Endodermal cell (in vitro differentiated cells): ENCODE measurements at places on chromosomes 16 and 17.

GRCh38 chr17:66689221-66689620 lies 145.7 kb upstream of the CACNG5 start:
- DNase-seq: no peak

DNA sequence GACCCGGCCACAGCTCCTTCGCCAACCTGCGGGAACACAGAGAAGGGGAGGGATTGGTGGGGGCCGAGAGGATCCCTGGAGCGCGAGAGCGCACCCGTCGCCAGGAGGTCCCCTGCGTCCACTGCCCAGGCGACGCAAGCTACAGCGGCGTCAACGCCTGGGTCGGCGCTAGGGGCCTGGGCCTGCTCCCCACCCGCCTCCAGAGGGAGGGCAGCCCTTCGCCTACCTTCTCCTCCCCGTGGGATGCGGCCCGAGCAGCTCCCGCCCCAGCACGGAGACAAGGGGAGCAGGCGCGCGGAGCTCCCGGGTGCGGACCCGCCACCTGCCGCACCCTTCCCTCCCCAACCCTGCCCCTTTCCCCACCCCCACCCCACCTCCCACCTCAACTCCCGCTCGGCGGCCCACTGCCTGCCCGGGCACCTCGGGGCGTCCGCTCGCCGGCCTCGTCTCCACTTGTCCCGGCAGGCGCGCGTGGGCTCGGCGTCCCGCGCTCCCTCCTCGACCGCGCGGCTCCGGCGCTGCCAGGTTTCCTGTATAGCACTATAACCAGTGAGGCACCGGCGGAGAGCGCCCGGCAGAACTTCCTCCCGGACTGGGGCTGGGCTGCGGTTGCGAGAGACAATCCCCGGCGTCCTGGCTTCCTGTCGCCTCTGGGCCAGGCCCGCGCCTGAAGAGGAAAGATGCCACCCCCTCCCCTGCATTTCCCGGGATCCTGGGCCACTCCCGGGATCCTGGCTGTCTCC lies 119.1 kb upstream of the SMURF2 start:
- peak; percentile 89 for DNase-seq

GRCh38 chr17:7004398-7005253 lies 7.8 kb upstream of the RNASEK start:
- peak; percentile 64 for DNase-seq

- DNase-seq: no peak
These were observed 55.4 kb downstream of the COPRS start for GRCh38 chr17:31803494-31804213.

DNA sequence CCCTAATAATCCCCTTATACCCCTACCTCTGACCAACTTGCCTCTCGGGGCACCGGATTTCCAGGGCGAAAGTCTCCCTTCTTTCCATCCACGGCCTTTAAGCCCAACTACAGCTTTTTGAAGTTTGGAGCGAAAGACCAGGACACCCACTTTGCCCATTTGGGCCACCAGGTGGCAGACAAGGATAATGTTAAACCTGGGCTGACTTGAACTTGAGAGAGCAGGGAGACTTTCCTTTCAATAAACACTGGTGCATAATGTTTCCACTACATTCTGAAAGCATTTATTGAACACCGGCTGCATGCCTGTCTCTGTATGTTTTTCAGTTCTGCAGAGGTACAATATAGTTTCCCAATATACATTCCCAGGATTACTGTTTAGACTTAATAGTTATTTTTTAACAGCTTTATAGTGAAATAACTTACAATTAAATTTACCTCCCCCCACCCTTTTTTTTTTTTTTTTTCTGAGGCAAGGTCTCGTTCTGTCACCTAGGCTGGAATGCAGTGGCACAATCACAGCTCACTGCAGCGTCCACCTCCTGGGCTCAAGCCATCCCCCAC lies 6.9 kb upstream of the CES3 start:
- peak; percentile 94 for DNase-seq

- DNase-seq: no peak
These were observed 70.8 kb downstream of the RAB11FIP4 start for GRCh38 chr17:31462261-31462660.

GRCh38 chr16:530111-530817 lies 2.8 kb downstream of the CAPN15 start:
- no peak for DNase-seq

GRCh38 chr17:38753071-38753506 lies 548 bp downstream of the PSMB3 start:
- DNase-seq: no peak

- DNase-seq: no peak
These were observed 280.9 kb upstream of the TNRC6C start for GRCh38 chr17:77677630-77678029.

GRCh38 chr16:918741-919657 lies 51.8 kb downstream of the LMF1 start:
- no peak for DNase-seq

DNA sequence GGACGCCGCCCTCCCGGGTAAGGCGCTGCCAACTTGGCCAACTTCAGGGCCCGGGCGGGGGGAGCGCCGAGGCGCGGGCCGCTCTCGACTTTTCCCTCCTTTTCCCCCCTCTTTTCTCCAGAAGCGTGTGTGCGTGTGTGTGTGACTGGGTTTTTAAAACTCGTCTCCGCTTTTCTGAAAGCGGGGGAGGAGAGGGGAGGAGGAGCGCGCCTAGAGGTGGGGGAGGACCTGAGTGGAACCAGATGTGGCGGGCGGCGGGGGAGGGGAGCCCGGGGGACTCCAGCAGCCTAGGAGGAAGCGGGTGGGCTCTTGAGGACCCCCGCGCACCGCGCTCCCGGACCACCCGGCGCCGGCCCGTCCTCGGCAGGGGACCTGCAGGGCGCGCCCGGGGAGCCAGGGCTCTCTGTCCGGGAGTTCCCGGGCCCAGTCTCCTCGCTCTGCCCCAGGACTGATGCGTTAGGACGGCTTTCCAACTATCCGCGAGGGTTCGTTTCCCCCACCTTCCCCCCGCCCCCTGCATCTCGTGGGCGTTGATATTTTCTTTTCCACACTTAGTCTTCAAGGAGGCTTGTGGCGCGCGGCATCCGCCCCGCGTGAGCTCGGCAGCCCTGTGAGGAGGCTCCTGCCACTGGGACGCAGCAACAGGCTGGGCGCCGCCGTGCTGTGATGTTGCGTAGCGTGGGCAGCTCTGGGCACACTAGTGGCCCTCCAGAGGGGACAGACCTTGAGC lies 599 bp downstream of the MRC2 start:
- DNase-seq: no peak

DNA sequence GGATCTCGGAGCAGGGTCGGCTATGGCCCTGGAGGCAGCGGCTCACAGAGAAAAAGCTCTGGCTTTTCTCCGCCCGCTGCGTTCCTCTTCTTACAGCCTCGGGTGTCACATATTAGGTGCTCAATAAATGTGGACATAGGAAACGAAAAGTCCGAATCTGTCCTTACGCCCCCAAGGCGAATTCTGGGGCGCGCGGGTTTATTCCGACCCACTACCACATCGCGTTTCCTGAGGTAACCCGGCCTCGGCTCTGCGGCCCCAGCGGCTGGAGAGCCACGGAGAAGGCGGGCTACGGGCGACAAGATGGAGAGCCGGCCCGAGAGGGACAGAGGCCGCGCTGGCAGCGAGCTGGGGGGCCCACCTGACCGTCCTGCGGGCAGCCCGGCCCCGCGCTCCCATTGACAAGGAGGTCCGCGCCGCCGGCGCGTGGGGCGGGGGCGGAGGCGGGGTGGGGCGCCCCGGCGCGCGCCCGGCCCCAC lies 573 bp upstream of the GNAO1 start:
- DNase-seq: peak; percentile 83

- DNase-seq: no peak
These were observed 28.5 kb downstream of the MXRA7 start for GRCh38 chr17:76682296-76682695.

DNA sequence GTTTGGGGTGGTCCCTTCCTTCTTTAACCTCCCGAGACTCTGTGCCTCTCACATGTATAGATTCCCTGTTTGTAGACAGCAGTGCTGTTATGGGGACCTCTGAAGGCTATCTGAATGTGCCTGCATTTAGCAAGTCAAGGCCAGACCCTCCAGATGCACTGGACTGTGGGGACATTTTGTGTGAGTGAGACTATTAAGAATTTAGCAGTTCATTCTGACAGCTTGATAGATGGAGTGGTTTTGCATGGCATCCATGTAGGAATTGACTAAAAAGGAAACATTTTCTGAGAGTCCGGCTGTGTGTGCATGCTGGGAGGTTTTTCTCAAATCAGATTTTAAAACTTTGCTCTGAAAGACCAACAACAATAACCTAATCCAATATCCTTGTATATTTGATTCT lies 226.3 kb downstream of the MSI2 start:
- DNase-seq: no peak

DNA sequence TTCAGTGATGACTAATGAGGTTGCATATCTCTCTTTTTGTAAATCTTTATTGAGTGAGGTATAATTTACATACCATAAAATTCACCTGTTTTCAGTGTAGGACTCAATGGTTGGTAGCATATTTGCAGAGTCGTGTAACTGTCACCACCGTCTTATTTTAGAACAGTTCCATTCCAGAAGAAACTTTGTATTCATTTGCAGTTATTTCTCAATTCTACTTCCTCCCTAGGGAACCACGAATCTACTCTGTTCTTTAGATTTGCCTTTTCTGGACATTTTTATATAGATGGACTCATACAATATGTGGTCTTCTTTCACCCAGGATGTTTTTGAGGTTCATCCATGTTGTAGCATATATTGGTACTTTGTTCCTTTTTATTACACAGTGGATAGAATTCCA lies 3.7 kb downstream of the FTO start:
- DNase-seq: no peak

- no peak for DNase-seq
These were observed 12.9 kb upstream of the MYO18A start for GRCh38 chr17:29193146-29193545.

- no peak for DNase-seq
These were observed 2.9 kb downstream of the ATP6V0D1 start for GRCh38 chr16:67477960-67478554.

DNA sequence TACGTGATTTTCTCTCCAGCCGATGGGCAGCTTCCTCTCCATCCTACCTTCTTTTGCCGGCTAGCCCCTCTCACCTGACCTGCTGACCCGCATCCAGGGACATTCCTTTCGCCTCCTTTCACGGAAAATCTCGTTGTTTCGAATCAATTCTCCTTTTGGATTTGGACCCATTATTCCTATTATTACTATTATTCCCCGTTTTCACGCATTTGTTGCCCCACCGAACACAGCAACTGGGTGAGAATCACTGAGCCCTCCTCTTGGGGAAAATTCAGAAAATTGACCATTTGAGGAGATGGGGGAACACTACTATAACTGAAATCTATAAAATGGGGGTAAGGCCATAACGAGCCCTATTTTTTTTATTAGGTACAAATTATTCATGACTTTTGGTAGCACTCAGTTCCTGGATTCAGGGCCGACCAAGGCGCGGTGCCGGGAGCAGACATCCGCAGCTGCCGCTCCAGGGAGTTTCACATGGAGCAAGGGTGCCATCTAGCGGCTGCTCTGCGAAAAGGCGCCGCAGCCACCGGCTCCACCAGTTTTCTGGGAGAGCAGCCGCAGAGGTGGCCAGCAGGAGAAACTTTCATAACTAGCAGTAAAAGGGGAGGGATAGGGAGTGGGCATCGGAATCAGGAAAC lies 3.3 kb upstream of the HOXB8 start:
- DNase-seq: peak; percentile 99

DNA sequence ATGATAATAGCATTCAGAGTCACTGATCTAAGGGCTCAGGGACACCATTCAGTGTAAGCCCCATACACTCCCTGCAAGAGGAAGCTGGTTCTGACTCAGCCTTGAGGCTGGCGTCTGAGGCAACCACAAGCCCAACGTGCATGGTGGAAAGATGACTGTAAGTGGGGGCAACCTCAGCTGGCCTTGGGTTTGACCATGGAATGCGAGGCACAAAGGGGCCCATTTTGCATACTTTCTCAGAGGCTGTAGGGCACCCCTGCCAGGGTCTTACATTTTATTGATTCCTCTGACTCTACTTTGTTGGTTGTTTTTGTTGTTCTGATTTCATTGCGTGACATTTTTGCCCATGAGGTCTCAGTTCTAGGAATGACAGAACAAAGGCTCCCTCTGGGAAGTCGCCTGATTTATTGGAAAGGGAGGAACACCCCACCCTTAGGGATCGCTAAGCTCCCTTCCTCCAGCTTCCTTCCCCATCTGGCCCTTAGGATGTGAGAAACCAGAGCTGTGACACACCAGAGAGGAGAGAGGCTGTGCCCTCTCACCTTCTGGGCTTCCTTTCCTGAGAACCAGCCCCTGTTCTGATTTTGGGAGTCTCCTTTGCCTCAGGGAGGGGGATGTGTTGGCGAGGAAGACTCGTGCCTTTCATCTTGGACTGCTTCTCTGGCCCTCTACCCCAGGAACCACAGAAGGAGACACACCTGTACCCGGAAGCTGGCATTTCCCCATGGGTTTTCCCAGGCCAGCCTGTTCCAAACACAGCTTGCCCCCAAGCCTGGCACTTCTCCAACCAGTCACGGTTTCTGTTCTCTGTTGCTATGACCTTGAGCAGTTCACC lies 5.6 kb upstream of the CIITA start:
- DNase-seq: no peak

DNA sequence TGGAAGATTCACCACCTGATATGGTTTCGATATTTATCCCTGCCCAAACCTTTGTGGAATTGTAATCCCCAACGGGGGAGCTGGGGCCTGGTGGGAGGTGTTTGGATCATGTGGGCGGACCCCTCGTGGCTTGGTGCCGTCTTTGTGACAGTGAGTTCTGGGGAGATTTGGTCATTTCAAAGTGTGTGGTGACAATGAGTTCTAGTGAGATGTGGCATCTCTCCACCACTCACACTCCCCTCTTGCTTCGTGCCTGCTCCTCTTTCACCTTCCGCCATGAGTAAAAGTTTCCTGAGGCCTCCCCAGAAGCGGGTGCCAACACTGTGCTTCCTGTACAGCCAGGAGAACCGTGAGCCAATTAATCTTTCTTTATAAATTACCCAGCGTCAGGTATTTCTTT lies 9.7 kb downstream of the CCDC57 start:
- DNase-seq: no peak

- DNase-seq: no peak
These were observed 35.5 kb downstream of the UBN1 start for GRCh38 chr16:4882633-4883285.

GRCh38 chr16:61968242-61969076 lies 67.8 kb downstream of the CDH8 start:
- peak; percentile 58 for DNase-seq

GRCh38 chr17:76532072-76532651 lies 5.3 kb downstream of the CYGB start:
- no peak for DNase-seq

GRCh38 chr16:4212934-4213296 lies 29.0 kb downstream of the SRL start:
- no peak for DNase-seq

GRCh38 chr17:1241929-1242328 lies 28.3 kb upstream of the BHLHA9 start:
- no peak for DNase-seq
